NCI-H774 (cell line): ENCODE measurements at places on chromosomes 1 and 21.

GRCh38 chr1:89607156-89607555, 25.8 kb upstream of the LRRC8C start:
- no peak for DNase-seq

DNA sequence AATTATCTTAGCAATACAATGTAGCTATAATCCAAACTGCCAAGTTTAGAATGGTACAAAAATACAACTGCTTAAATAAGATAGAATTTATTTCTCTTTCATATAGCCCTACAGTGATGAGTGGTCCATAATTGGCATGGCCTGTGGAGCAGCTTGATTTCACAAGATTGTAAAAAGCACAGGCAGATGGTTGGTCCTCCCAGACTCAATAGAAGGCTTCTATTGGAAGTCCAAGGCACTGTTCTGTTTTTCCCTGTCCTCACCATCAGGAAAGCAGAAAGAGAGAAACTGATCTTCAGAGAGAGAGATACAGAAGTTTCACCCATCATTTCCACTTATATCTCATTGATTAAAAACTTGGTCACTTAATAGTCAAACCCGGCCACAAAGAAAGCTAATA, 1.8 kb upstream of the OR6P1 start:
- DNase-seq = no peak

GRCh38 chr1:69088571-69088970, 479.2 kb upstream of the LRRC7 start:
- DNase-seq = no peak

DNA sequence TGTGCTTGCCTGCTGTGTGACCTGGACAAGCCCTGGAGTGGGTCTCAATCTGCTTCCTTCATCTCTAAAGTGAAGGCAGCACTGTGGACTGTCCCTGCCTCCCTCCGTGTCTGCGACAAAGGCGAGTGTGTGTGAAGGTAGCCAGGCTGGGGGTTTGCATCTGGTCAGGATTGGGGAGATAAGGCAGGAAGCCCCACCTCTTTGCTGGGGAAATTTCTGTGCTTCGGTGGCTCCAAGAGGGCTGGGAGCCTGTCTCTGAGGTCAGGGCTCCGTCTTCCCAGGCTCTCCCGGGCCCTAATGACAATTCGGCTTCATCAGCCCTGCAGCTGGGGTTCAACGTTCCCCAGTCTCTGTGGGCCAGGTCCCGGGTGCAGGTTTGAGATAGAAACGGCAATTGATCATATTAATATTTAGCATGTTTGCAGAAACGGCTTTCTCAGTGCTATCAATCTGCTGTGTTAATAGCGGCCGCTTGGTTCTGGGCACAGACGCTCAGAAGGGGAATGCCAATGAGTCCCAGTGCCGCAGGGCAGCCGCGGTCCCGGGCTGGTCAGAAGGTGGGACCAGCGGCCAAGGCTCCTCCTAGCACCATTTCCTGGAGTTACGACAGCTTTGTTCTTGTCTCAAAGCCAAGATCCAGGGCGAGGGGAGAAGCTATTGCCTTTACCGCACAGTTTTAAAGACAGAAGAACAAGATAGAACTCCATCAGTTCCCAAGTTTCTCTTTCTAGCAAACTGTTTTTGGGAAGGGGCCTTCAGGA, 105.7 kb downstream of the PRDM16 start:
- DNase-seq = no peak

DNA sequence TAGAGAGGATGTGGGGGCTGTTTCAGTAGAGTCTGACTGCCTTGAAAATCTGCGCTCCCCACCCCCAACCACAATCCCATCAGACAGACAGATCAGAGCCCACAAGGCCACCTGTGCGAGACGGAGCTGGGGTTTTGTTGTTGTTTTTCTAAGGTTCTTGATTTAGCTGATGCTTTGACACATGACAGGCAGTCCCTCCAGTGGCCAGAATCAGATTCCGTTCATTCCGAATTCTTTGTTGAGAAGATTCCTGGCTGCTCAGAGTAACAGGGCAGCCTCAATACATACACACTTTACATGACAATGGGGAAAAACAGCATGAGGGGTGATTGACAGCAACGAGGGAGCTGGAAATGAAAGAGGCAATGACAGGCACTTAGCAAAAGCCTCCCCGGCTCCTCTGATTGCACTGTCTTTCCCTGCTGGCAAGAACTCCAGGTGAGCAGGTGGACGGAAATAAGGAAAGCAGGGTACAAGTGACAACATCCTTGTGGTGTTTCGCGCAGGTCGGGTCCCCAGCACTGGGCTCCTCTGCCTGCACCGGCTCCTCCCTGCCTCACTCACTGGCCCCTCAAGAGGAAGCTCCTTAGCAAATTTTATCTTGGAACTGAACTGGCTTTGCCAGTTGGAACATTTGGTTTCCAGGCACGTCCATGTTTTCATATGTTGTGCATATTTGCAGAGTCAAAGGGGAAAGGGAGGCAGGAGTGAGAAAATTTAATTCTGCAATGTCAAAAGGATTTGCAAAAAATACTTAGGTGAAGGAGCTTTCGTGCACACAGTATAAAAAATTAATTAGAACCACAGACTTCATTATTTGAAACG, 148.7 kb downstream of the PGBD5 start:
- DNase-seq = no peak

- no peak for DNase-seq
Measured at GRCh38 chr1:197140121-197140520, 6.3 kb downstream of the ASPM start.

GRCh38 chr1:207866471-207867135, 44.3 kb downstream of the CD34 start:
- no peak for DNase-seq

- DNase-seq = peak; percentile 67
Measured at GRCh38 chr1:58815686-58816071, 31.8 kb upstream of the JUN start.

DNA sequence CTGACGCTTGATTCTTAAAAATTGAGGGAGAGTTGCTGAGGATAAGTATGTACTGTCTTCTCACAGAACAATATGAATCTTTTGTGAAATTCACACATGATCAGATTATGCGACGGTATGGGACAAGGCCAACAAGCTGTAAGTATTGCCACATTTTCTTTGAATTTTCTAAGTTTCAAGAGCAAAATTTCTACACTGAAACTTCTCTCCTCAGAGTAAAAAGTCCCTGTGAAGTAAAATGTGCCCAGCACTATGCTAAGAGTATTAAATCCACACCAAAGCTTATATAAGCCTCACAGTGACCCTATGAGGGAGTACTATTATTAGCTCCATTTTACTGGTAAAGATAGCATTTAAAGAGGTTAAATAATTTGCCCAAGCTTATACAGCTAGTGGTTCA, 12.2 kb downstream of the AKIRIN1 start:
- DNase-seq = no peak

- no peak for DNase-seq
Measured at GRCh38 chr1:20439282-20439681, 46.7 kb downstream of the CAMK2N1 start.

GRCh38 chr1:73887412-73887811, 310.6 kb downstream of the LRRIQ3 start:
- no peak for DNase-seq

DNA sequence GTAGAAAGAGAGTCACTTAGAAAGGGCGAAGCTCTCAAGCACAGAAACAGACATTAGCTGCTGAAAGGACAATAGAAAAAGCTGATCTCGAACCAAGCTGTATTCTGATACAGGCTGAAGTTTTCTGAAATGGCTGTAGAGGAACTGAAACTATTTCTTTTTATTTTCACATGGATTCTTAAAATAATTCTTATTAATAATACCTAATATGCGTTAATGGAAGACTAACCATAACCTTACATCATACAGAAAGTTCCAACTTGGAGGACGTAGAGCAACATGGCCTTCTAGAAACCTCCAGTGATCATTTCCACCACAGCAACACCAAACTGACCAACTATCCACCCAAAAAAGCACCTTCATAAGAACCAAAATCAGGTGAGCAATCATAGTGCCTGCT, 52.8 kb upstream of the ACADM start:
- DNase-seq = no peak

- no peak for DNase-seq
Measured at GRCh38 chr21:27352885-27353284, 386.0 kb upstream of the ADAMTS5 start.

DNA sequence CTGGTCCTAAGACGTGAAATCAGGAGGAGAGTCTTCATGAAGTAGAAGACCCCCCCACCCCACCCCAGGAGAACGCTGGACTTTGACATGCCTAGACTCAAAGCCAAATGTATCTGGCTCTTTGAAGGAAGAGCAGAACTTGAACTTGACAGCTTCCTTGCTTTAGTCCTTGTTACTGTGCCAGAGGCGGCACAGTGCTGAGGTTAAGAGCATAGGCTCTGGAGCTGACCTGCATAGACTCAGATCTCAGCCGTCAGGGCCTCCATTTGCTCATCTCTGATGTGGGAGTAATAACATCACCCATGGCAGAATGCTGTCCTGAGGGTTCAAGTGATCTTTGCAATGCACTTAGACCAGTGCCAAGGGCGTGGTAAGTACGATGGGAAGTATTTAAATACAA, 39.0 kb downstream of the COL6A1 start:
- no peak for DNase-seq

DNA sequence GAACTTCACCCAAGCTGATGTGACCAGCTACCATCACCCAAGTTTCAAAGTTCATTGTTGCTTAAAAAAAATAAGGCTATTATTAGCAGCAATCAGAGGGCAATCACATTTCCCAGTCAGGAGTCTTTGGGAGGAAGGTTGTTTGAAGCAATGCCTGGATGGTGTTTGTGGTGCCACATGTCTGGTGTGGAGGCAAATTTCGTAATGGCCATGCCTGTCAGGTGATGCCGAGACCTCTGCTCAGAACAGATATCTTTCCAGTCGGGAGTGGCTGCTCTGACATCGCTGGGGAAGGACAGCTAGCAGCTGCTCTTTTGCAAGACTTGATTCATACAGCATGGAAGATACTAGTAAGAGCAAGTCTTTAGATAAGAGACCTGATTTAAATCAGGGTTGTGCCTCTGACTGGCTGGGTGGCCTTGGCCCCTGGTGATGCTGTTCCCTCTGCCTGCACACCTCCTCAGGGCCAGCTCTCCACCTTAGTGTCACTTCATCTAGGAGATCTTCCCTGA, 187.8 kb upstream of the JUN start:
- DNase-seq = no peak

DNA sequence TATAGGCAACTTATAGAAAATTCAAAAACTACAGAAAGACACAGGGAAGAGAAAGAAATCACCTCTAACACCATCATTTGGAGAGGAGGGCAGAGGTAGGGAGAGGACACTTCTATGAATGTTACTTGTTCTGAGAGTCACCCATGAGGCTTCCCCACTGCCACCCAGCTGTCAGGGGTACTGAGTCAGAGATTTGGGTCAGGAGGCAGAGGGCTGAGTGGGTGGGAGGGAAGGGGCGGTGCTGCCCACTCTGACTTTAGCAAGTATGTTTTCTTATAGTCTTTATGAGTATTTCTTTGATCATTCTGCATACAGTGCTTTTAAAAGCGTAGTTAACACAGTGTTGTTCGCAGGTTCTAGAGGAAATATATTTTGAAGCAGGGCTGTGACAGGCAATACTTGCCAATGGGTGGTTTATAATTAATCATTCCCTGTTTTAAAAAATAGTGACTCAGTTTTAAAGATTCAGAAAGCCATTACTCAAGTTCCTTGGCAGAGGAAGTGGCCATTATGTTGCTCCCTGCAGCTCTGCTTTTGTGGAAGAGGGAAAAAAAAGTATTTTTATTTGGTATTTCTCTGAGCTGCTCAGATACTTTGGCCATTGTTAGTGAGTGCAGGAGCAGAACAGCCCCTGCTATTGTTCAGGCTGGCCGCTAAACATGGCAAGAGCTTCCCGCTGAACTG, 18.3 kb downstream of the IL6R start:
- no peak for DNase-seq

DNA sequence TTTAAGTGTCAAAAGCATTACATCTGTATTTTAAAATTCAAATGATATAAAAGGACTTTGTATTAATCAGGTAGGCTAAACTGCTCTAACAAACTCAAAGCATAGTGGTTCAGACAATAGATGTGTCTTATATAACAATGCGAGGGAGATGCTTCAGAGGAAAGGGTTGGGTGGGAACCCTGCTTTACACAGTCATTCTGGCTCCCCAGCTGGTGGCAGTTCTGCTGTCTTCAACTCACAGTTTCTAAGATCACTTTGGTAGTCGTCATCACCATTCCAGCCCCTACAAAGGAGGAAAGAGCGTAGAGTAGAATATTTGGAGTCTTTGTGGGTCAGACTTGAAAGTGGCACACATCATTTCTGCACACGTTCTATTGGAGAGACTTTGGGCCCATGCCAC, 4.2 kb downstream of the PTGFRN start:
- DNase-seq = no peak

DNA sequence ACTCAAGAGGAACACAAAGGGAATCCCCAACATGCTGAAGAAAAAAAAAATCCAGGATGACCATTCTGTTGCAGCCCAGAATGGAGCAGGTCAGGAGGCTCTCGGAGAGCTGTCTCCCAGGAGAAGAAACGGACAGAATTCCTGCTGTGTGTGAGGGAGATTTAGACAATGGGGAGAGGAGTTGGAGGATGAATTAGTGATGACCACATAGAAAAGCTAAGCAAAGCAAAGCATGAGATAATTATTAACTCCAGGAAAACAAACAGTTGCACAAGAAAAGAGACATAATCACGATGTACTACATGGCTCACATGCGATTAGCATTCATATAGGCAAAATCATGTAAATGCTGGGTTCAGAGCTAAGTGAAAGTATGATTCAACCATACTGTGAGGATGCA, 61.1 kb upstream of the SMYD2 start:
- DNase-seq = no peak

- no peak for DNase-seq
Measured at GRCh38 chr1:231062500-231063270, 22.6 kb upstream of the FAM89A start.

- DNase-seq = no peak
Measured at GRCh38 chr21:40615505-40616376, 231.2 kb downstream of the DSCAM start.

DNA sequence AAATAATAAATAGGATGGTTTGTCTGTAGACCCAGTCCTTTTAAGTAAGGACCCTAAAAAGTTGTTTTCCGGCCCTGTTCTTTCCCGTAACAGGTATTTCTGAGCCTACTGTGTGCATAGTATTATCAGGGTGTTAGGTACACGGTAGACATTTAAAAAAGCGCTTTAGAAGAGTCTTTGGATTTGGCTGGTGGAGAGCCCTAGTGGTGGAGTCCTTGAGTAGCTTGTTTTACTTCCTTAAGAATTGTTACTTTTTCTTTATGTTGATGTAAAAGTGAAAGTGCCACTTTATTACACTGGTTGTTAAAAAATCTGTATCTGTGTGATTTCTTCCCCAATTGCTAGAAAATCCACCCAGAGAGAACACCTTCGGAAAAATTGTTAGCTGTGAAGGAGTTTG, 36.8 kb downstream of the SMYD2 start:
- no peak for DNase-seq

- DNase-seq = no peak
Measured at GRCh38 chr21:45403825-45404729, 888 bp upstream of the COL18A1 start.
